Renal cortical epithelial cell (primary cell): ENCODE measurements at places on chromosomes 3 and 15.
A peak's percentile ranks its signal among the peaks of the same experiment; 100 is the strongest.

- DNase-seq, result peak; percentile 26
Observed at GRCh38 chr3:44478606-44479094, 1.2 kb upstream of the ZNF445 start.

DNA sequence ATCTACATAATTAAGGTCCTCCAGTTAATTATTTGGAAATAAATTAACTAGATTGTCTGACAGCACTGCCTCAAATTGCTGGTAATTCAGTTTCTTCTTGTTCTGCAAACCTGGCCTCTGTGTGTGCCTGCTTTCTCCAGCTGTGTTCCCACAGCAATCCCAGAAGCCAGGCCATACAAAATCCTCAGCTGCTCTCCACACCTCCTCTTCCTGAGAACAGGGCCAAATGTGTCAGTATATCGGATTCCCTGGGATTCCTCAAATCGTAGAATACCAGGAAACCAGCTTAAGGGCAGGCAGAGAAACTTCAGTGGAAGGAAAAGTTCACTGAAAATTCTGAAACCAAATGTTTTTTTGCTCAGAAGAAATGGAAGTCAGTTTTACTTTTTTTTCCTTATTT, 261.4 kb downstream of the ZMAT3 start:
- DNase-seq, result no peak

- peak; percentile 52 for DNase-seq
Observed at GRCh38 chr3:141294848-141295247, 63.2 kb downstream of the PXYLP1 start.

DNA sequence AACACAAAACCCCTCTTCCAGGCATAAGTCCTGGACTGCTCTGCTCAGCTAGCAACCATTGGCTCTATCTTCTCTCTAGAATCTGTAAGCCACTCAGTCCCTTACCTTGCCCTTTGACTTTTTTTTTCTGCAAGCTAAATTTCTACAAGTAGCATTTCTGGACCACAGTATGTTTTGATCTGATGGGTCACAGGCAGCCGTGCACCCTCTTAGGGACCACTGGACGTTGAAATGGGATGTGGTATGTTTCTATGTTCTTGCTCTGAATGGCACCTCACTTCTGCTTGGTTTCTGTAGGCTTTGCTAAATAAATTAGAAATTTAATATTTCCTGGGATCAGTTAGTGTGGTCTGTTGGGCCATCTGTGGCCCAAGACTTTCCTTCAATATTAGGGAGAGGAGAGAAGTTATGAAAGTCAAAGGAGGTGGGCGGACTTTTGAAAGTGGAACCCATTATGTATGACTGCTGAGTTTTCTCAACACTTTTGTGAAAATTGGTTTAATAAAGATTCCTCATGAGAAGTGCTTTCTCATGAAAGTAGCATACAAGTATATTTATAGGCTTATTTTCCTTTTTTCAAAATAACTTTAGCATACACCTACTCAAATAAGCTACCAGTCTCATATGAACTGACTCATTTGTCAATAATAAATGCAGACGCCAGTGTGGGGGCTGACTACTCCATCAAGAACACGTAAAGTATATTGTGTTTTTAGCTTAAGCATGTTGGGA, 18.4 kb upstream of the TIPARP start:
- DNase-seq, result no peak

DNA sequence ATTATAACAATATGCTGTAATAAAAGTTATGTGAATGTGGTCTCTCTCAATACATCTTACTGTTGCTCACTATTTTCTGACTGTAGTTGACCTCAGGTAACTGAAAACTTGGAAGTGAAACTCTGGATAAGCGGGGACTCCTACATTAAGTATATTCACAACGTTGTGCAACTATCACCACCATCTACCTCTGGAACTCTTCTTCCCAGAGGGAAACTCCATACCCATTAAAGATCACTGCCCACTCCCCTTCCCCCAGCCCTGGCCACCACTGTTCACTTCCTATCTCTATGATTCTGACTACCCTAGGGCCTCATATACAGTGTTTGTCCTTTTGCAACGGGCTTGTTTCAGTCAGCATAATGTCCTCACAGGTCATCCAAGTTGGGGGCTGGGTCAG, 20.7 kb downstream of the SLCO3A1 start:
- no peak for DNase-seq

GRCh38 chr3:70308760-70309159, 3.7 kb downstream of the MDFIC2 start:
- DNase-seq, result peak; percentile 44

DNA sequence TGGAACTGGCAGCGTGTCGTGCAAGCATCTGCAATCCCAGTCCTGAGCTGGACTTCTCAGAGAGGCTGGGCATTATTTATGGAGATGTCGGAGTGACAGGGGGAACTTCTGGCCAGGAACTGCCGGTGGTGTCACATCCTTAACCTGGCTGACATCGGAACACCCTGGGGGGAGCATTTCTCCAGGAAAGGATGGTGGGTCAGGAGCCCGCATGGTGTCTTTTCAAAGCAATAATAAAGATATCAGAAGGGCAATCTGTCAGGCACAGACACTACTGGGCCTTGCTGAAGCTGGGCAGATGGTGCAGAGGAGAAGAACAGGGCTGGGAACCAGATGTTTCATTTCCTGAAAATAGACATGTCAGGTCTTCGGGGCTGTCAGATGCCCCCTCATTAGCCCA, 133.5 kb downstream of the WNT7A start:
- no peak for DNase-seq

- peak; percentile 42 for DNase-seq
Observed at GRCh38 chr3:57646723-57647122, 46.2 kb downstream of the DENND6A start.

DNA sequence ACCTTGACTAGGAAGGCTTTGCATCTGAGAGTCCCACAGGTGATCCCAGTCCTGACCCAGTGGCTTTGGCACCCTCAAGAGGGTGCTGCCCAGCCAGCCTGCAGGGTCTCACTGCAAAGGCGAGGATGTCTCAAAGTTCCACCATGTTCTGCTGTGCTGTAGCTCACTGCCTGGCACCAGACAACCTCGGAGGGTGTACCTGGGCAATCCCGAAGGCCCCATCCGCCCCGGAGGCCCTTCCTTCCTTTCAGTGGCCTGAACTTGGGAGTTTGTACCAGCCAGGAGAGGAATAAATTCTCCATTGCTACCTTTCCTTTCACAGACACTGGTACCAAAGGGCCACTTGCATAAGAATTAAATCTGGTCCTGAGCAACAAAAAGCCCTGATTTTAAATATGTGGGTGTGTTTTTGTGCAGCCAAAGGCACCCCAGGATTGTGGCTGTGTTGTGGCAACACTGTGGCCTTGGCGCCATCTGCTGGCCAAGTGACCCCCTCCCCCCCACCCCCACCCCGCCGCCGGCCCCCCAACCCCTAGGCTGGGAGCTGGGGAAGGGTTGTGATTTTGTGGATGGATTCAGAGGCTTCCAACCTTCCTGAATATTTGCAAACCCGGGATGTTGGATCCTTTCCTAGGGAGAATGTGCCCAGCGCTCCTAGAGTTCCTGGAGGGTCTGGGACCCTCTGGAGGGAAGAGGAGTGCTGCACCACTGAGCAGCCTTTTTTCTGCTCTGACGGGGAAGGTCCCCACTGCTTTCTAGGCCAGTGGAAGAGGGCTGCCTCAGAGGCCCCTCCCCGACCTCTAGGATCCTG, 9.7 kb upstream of the PTPN23 start:
- DNase-seq, result no peak

- no peak for DNase-seq
Observed at GRCh38 chr15:38073178-38073946, 138.9 kb downstream of the TMCO5A start.

DNA sequence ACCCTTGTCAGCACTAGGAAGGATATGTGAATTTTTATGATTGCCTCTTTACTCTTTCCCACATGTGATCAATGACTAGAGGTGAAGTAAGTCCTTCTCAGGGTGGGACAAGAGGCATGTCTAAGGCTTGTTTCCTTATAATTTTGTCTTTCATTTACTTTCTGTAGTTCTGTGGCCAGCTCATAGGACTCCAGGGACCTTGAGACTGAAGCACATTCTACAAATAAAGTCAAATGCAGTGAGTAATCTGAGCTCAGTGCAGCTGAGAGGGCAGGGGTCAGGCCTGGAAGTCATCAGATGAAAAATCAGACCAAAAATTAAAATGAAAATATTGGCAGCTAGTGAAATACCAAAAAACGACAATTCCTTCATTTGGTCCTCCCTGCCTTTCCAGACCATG, 424.7 kb upstream of the THBS1 start:
- DNase-seq, result no peak

- DNase-seq, result peak; percentile 56
Observed at GRCh38 chr3:132268956-132269355, 48.3 kb upstream of the ACP3 start.

- DNase-seq, result no peak
Observed at GRCh38 chr15:90782442-90782841, 65.3 kb downstream of the BLM start.

DNA sequence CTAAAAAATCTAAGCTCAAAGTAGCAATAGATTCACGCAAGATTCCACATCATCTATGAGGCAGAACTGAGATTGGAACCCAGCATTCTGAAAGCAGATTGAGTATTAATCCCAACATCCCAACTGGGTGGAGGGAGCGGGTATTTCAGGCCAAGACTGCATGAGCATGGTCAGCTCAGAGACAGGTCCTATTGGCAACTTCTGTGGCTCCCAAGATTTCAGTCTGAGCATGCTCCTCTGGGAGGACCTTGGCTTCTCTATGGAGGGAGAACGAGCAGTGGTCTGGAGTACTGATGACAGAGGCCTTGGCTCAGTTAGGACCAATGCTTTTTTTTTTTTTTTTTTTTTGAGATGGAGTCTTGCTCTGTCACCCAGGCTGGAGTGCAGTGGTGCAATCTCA, 4.0 kb upstream of the ITGA11 start:
- DNase-seq, result no peak

- DNase-seq, result no peak
Observed at GRCh38 chr3:156859578-156859977, 33.4 kb downstream of the LEKR1 start.

DNA sequence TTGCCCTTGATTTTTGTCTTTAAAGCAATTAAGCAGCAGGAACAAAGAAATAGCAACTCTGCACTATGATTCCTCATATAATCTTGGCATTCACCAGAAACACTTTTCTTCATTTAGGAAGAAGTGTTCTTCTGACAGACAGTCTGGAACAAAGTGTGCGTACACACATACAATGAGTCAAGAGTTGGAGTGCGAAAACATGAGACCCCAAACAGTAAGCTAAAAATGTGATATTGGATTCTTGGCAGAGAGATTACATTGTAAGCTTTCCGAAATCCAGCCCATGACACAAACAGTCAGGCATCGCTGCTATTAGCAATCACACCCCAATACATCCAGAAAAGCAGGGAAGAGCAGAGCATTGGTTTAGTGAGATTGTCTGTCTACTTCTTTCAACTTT, 306.7 kb upstream of the TBC1D5 start:
- no peak for DNase-seq

DNA sequence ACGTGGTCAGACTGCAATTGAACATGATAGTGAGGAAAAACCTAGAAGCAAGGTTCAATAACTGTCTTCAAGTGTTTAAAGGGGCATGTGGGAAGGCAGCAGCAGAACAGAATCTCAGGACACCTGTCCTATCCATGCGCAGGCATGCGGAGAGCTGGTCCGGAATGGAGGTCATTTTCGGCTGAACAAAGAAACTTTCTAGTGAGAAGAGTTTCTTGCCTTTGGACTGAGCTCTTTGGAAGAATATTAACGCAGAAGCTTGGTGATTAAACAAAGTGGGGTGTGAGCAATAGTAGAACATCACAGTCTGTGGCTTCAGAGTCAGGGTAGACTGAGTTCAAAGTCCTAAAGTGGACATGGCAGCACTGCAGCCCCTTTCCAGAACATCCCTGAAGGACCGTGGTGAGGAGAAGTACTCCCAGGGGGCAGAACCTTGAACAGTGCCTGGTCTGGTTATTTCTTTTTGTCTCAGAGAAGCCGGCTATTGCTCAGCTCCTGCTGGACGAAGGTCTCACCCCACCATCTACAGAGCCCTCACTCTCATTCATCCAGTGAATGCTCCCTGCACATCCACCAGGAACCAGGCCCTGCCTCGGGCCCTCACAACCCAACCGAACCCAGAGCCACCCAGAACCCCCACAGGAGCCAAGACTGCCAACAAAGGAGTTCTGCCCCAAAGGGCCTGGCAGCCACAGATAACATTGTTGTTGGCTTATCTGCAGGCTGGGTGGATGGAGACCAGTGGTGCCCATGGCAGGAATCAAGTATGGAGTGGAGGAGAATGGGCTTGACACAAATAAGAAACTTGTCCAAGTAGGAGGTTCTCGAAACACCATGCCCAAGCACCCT, 2.8 kb upstream of the SSUH2 start:
- no peak for DNase-seq

DNA sequence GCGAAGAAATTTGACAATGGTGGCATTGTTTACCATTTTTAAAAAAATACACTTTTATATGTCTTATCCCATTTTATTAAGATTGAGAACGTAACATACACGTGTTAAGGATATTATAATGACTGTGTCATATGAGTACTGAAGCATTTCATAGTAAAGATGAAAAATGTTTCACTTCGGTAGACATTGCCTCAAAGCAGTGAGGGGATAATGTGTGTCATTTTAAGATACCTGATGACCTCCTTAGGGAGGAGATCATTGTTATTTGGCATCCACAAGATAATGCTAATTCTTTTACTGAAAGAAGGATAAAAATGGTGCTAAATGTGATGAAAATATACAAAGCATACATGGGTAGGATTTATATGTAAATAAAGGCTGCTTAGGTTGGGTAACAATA, 107.3 kb downstream of the STAC start:
- no peak for DNase-seq

DNA sequence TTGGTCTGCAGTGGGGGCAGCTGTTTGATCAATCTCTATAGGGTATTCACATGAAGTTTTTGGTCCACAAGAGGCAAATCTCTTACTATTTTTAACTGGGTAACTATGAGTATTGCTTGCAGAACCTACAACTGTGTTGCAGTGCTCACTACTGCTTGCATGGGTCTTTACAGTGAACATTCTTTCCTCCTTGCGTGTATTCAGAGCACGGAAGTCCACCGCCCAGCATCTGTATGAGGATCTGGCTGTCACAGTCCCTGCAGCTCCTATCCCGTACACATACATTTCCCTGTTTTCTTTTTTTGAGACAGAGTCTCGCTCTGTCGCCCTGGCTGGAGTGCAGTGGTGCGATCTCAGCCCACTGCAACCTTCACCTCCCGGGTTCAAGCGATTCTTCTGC, 449.9 kb downstream of the FGF12 start:
- DNase-seq, result no peak

DNA sequence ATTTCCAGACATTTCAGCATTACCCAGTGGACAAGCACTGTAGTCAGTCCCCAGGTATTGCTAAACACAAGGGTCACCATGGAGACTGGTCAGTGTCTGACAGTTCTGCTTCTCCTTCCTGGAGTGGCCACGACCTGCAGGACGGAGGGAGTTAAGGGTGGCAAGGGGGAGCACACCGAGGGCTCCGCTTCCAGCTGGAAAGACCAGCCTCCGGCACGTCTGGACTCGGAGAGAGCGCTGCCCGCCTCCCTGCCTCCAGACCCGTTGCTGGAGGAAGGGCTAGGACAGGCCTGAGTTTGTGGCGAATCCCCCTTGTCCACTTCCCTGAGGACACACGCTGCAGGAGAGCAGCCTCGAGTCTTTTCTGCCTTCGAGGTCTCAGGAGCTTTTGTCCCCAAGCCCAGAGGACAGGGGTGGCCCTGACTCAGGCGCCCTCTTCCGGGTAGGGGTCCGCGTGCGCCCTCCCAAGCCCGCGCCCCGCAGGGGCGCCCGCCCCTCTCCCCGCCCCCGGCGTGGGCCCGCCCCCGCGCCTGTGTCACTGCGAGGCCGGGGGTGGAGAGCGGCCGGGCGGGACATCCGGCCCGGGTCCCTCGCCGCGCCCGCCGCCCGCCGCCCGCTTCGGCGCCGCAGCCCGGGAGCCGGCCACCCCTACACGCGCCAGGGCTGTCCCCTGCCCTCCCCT, at the start of gene CHST14:
TSS of gene CHST14 (plus strand) at position 562 of the 682 bp plus-strand sequence. CDS start 230 bp downstream, outside the sequence.
- peak; percentile 71 for DNase-seq
